ENCODE measurements at places on chromosomes 11 and 22.

DNA sequence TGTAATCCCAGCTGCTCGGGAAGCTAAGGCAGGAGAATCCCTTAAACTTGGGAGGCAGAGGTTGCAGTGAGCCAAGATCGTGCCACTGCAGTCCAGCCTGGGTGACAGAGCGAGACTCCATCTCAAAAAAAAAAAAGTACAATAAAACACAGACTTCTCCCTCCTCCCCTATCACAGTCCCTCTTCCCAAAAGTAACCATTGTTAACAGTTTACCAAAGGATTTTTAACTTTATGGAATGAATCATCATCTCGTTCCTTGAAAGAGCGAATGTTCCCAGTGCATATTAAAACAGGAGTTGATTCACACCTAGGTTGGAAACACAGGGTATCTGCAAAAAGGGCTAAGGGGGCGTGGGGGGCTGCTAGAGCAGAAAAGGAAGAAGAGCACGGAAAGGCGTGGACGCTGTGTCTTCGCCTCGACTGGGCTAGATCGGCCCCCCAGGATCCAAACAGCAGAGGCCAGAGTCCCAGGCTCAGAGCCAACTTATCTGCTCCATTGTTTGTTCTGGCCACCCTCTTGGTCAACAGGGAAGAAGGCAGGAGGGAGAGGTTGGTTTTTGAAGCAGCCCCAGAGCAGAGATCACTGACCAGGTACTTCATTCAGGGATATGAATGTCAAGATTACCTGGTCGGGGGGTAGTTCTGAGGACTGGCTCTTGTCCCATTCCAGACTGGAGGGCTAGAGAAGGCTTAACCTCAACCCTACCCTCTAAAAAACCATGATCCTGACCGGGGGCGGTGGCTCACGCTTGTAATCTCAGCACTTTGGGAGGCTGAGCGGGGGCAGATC, 2.1 kb upstream of the AHNAK start:
- DNase-seq: no peak

GRCh38 chr22:38276166-38276565, 3.4 kb upstream of the TMEM184B start:
- no peak for DNase-seq

DNA sequence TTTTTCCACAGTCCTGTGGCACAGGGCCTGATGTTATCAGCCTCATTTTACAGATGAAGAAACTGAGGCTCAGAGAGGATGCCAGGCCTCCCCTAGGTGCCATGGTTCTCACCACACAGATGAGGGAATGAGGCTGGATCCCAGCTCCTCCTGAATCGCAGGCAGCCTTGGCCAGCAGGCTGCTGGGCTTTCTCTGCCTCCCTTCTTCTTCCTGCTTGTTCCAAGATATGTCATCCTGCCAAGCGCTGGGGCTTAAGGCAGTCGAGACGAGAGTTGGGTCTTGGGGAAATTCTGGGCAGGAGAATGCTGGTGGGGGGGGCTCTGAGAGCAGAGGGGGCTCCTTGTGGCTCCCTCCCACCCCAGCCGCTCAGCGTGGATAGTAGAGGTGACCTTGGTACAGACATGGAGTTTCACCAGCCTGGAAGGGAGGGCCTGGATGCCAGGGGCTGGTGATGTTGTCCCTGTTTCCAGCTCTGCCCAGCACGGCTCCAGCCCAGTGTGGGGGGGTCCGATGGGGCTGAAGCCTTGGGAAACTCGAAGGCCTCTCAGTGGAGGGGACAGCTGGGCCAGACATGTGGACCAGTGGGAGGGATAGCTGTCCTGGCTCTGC, 16.6 kb upstream of the MPPED1 start:
- DNase-seq: no peak

DNA sequence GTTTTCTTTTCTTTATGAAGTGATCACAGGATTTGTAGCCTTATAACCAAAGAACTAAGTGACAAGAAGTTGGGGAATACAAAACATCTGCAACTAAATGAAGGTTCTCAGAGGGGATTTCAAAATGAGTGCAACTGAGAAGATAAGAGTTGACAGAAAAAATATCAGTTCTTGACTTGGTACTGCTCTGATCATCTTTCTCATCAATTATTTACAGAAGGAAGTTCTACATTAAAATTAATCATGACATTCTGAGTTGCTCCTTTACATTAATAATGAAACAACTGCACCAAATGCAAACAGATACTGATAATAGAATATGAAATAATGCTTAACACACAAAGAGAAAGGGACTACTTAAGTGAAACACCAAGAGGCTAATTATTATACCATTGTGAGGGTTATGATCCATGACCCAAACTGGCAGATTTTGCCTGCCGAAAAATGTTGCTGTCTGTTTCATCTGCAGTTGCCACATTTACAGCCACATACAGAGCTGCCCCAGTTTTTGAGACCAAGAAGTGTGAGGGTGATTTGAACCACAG, 561.9 kb upstream of the ANO5 start:
- peak; percentile 36 for DNase-seq

DNA sequence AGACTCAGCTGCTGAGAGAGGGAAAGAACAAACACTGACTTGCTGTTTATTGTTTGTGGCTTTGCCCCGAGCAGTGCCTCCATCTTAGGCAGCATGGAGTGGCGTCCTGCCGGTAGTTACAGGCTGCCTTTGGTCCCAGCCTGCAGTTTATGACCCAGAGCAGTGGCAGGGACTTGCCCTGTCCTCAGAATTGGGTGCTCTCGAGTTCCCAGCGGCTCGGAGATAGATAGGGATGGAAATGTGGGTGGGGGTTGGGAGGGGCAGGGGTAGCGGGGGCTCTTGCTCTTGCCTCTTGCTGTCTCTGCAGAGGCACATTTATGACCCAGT, 3.1 kb downstream of the ALX4 start:
- DNase-seq: no peak

DNA sequence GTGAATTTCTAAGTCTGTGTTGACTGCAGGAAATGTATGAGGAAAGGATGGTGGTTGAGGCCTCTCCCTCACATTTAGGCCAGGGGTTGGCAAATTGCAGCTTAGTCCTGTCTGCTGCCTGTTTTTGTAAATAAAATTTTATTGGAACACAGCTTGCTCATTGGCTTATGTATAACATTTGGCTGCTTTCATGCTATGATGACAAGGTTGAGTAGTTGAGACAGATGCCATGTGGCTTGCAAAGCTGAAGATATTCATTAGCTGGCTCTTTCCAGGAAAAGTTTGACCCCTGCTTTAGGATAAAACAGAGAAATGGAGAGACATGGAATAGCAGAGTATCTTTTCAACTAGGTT, 46.2 kb downstream of the BCR start:
- no peak for DNase-seq

- no peak for DNase-seq
Measured at GRCh38 chr11:953512-953911, 27.8 kb downstream of the AP2A2 start.

DNA sequence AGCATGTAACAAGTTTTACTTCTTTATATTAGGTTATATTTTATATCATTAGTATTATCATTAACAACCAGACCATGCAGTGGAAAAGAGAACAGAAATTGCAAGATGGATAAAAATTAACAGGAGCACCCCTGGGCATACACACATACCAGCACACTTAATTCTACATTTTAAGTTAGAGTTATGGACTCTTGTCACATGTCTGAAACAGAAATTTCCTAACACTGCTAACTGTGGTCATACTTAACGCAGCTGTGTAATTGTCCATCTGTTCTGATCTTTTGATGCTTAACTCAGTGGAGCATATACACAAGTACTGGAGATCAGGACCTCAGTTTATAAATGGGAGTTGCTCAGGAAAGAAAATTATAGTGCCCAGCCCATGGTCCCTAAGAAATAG, 358 bp downstream of the OR52H1 start:
- no peak for DNase-seq

DNA sequence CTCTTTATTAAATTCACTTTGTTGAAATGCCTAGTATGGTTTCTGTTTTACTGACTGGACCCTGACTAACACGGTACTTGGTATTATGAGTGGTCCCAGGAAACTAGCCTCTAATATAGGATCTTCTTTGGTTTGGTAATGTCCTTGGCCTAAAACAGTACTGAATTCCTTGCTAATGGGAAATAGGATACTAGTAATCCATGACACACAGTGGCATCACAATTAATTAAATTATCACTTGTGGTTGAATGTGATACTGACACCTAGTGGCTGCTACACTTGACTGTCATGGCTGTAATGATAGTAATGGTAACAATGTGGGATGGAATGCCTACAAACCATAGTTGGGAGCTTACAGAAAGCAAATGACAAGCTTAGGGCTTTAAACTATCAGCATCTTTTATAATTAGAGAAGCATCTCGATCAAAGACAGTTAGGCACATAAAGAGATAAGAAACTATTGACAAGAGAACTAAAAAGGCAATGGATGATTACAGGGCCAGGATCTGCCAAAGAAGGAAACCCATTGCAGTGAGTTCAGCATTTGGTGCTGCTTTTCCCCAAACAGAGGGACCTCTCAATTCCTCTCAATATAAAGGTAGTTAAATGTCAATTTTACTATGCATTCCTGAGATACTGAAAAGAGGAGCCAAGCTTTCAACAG, 8.6 kb downstream of the DNHD1 start:
- peak; percentile 69 for DNase-seq

- no peak for DNase-seq
Measured at GRCh38 chr11:70059971-70060370, 18.1 kb upstream of the ANO1 start.

GRCh38 chr22:29128891-29129807, 56.3 kb downstream of the KREMEN1 start:
- peak; percentile 49 for DNase-seq

GRCh38 chr11:72209101-72209500, 7.5 kb upstream of the FOLR2 start:
- DNase-seq: no peak

GRCh38 chr11:117314840-117315239, 1.2 kb downstream of the BACE1 start:
- DNase-seq: no peak

DNA sequence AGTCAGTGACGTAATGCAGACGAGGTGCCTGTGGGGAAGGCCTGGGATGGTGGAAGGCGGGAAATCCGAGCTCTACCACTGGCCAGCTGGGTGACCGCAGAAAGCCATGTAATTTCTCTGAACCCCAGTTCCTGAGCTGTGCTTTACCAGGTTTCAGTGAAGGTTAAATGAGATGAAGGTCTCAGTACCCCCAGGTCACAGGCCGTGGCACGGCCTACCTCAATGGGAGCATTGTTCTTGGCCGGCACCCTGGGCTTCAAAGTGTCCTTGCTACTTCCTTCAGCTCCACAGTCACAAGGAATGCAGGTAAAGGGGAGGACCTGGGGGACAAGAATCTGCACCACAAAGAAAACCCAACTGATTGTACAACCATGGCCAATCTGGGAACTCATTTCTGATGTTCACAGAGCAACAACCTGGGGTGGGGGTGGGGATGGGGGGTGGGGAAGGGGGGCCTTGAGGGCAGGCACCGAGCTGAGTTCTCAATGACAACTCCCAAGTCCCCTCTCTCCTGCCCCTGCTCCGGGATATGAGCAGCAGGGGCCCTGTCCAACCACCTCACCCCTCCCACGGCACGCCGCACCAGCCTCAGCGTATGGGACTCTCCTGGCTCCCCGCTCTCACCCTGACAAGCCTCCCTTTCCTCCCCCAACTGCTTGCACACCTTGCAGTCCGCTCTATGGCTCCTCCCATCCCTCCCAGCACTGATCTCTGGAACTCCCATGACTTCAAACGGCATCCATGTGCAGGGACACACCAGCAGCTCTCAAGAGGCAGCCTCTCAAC, 59.1 kb upstream of the ARFGAP3 start:
- DNase-seq: no peak

GRCh38 chr11:3220101-3220500, 1.5 kb upstream of the MRGPRG start:
- DNase-seq: no peak

DNA sequence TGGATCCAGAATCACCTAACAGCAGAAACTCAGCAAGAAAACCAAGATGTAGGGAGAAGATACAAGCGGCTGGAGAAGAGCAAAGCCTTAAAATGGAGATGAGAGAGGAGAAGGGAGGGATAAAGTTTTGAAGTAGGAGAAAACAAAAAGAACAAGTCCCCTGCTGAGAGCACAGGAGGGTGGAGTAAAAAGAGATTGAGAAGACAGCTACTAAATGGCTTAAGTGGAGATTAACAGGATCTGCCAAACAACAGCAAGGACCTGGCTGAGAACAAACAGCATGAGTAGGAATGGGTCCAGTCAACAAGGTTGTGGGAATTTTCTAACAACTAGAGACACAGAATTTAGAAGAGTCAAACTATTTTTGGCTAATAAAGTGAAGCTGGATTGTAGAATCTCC, 18.1 kb downstream of the BTG4 start:
- DNase-seq: no peak

All from NCI-H1105 treated with DMSO at 0.1 percent for 48 hours (cell line).